ENCODE measurements at places on chromosomes 5 and 9. TPM values are rescaled to one million over a fixed set of nuclear protein-coding genes. Genes with fewer than 3 reads are reported as not detected.

CARTPT gene
- total RNA-seq: not detected

LHFPL2 gene
- 20.6 TPM for total RNA-seq

SNX2 gene
- total RNA-seq: 35.3 TPM

NFIB gene
- total RNA-seq: 25.9 TPM

JAKMIP2 gene
- total RNA-seq: 3.0 TPM

CNTNAP3 gene
- 1.6 TPM for total RNA-seq
